Caudate nucleus (tissue), 63 donors: ENCODE measurements at places on chromosomes 4 and X.

DNA sequence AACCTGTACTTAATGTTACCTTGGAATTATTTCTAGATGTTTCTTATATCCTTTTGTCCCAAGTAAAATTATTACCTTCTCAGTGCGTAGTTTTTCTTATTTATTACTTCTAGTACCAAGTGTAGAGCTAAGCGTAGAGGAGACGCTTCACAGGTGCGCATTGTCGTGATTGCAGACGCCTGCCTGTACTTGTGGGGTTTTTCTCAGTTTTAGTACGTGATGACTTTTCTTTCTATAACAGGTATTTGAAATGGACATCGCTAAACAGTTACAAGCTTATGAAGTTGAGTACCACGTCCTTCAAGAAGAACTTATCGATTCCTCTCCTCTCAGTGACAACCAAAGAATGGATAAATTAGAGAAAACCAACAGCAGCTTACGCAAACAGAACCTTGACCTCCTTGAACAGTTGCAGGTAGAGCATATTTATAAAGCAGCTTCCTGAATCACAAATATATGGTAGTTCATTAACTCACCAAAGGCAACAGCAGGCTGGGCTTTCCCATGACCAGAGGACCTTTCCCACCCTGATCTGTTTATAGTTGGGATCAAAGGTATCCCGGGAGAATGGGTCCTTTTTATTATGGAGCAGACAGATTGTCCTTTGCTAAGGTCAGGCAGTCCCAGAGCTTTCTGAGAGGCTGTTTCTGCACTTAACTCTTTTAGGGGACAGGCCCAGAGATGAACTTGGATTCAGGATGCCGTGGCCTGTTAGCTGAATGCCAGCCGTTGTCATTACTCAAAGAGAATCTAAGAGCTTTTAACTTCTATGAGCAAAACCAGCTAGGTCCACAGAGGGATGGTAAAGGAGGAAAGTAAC is 172.9 kb downstream of the PTTG2 start:
- DNase-seq, result no peak

DNA sequence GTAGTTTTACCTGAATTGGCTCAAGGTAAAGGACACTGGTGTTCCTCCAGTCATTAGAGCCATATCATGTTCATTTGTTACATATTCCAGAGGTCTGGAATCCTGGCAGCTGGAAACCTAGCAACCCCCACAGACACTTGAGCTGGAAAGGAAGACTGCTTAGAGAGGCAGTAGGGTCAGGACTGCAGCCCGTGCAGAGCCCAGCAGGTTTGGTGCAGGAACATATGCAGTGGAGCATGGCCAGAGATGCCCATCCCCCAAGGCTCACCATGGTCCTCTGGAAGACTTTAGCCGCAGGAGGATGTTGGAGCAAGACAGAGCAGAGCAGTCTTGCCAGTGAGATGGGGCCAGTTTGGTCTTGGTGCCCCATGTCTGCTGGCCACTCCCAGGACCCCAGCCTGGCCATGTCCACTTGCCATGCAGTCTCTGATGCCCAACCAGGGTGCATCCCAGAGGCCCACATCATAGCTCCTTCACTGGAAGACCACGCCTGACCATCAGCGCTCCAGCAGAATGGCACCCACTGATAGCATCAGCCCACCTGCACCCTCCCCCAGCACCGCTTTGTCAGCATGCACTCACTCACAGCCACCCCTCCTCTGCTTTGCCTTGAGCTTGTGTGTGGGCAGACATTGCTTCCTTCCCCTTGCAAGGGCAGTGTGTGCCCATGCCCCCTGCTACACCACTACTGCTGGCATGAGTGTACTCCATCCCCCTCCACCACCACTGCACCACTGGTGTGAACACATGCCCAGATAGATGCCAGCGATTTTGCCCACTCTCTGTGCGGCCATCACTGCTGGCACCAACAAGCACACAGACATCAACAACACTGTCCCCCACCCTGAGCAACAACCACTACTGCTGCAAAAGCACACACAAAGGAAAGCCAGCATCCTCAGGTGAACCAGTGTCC is 190.3 kb upstream of the SPOCK3 start:
- DNase-seq, result no peak

DNA sequence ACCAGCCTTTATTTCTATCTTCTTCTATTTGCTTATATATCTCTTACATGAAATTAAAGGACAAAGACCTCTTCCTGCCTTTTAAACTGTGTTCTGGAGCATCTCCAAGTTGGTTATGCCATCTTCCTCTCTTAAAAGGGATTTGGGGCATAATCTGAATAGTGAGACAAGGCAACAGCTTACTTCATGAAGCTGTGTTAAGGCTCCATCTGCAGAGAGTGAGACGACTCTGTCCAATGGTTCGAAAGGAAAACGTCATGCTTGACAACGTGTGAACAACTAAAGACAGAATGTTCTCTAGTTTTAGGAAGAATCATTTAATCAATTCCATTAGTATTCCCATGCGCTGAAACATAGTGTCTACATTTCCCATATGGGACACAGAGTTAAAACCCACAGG is 59.4 kb downstream of the GPM6A start:
- DNase-seq, result no peak

- no peak for DNase-seq
Measured at GRCh38 chr4:137997496-137997895, 244.7 kb downstream of the SLC7A11 start.

- no peak for DNase-seq
Measured at GRCh38 chr4:82639971-82640370, 78.2 kb upstream of the TMEM150C start.

DNA sequence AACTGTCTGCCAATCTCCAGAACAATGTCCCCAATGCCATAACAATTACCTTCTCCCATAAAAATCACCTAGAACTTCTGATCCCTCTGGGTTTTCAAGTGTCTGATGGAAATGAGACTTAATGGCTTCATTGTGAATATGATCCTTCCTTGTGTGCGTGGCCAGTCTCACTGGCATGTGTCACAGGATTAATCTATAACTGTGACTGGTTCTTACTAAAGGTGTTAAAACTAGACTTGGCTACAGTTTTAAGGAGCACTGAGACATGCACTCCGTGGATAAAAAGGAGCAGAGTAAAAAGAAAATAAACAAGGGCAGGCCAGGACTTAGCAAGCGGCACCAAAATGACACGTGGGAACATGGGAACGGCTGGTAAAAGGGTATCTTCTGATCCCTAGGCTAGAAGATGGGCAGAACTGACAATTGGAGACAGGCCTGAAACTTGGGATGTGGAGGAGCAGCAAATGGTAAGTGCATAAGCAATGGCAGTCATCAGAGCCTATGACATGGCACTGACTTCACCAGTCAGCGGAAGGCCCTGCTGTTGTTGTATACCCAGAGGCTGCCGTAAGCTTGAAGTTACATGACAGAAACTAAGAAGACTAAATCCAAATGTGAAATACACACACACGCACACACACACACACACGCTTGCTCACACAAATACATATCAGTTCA is 256.6 kb upstream of the NOCT start:
- DNase-seq, result no peak

GRCh38 chr4:160319221-160319867 is 1216.5 kb downstream of the RAPGEF2 start:
- DNase-seq, result no peak

DNA sequence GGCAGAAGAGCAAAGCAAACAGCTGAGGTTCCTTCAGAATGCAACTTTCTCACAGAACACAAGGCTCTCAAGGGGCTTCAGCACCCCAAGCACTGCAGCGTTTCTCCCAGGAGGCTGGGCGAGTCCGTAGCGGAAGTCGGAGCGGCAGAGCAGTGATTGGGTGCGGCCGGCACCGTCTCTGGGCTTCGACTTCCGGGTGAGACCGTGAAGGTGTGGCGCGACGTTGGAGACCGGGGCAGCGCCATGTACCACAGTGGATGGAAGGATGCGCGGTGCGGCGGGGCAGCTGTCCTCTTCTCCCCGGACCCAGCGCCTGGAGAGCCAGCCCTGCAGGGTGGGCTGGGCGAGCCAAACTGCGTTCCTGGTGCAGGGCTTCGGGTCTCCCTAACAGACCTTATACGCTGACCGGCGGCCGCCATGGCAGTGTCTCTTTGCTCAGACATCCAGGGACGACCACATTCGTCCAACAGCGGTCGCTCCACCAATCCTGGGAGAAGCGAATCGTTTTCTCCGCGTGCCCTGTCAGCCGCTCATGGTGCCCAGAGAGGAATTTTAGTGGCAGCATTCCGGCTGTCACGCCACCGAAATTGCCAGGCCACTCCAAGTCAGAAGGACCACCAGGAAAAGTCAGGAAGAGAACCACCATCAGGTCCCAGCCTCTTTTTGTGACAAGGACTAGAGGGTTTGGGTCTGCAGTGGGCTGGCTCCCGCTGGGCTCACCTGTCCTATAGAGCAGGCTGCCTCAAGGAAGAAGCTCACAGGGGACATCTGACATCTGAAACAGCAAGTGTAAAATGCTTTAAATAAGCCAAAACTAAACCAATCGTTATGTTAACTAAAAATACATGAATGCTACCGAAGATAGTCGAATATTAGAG is 20.5 kb downstream of the TRIM61 start:
- DNase-seq, result peak; percentile 92

DNA sequence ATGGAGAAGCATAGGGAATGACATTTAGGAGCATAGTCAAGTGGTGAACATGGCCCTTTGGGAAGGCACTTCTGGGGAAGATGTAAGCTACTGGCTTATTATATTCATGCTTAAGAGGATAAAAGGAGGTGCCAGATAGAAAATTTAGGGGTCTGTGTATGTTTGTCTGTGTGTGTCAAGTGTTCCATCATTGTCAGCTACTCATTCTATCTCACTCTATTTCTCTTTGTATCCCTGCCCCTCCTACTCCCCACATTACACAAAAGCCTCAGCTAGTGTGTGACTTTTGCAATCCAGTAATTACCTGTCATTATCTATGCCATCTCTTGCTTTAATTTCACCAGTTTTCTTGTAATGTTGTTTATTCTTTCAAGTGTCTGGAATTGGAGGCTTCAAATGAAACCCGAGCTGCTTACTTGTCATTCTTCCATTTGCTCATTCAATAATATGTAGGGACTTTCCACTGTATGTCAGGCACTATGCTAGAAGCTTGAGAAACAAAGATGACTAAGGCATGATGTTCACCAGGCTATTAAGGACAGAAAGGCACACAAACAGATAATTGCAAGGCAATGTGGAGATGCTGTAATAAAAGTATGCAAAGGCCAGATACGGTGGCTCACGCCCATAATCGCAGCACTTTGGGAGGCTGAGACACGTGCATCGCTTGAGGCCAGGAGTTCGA is 229.8 kb upstream of the TEX13C start:
- DNase-seq, result no peak

- no peak for DNase-seq
Measured at GRCh38 chr4:139734201-139734874, 68.7 kb downstream of the MGST2 start.

- no peak for DNase-seq
Measured at GRCh38 chrX:30196322-30196721, 19.0 kb upstream of the MAGEB2 start.

DNA sequence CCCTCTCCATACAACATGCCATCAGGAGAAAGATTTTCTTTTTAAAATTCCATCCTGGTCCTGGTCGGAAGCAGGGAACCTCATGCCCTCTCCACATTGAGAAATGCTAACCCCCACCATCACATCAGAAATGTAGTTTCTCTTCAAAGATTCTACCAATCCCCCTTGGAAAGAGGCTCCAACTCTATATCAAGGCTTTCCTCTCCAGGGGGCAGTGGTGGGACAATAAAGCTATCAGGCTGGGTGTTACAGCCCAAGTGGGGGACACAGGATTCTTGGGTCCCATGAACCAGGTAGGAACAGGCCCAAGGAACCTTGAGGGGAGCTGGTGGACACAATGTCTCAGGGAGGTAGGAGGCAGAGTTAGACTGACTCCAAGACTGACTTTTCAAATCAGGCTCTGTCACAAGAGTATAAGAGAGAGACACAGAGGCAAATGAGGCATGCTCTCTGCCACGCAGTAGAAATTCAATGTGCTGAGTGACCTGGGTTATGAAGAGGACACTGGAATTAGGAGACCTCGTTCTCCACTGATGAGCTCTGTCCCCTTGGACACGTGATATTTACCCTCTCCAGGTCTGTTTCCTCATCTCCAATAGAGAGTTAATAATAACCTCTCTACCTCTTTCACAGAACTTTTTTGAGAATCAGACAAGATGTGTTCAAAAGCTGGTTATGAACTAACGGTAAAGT is 4.5 kb downstream of the GJB1 start:
- no peak for DNase-seq

DNA sequence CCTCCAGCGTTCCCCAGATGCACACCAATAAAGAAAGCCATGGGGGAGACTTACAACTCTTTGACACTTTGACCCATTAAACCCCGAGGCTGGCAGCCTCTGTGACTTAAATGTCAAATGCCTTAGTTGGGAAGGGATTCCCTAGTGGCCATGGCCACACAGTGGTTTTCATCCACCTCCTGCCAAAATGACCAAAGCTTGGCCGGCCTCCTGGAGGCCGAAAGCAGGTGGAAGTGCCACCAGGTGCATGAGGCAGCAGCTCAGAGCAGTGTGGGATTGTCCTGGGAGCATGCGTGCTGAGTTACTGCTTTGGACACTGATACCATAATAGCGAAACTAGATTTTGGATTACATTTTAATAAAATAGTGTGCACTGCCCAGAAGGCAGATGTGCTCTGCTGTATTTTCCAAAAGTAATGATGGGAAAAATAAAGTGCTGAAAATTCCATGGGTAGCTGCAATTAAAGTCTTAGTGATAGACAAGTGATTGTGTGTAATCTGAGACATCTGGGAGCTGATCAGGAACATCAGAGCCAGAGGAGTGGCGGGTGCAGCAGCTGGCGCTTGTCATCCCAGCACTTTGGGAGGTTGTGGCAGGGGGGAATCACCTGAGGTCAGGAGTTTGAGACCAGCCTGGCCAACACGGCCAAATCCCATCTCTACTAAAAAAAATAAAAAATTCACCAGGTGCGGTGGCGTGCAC is 39.8 kb upstream of the TADA2B start:
- DNase-seq, result no peak

DNA sequence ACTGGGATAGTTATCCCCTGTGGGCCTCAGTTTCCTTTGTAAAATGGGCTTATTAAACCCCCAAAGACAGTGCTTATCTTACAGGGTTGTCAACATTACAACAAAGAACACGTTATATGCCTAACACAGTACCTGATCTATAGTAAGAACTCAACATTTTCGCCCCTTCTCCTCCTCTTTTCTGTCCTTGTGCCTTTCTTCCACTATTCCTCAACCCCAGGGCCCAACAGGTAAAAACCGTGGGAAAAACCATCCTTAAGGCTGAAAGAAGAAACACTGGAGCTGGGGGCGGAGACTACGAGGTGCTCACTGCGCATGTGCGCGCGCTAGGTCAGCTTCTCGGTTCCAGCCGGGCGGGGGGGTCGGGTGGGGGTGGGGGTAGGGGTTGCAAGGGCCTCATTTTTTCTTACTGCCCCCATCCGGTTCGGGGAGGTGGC is 426 bp upstream of the XIAP start:
- peak; percentile 77 for DNase-seq

DNA sequence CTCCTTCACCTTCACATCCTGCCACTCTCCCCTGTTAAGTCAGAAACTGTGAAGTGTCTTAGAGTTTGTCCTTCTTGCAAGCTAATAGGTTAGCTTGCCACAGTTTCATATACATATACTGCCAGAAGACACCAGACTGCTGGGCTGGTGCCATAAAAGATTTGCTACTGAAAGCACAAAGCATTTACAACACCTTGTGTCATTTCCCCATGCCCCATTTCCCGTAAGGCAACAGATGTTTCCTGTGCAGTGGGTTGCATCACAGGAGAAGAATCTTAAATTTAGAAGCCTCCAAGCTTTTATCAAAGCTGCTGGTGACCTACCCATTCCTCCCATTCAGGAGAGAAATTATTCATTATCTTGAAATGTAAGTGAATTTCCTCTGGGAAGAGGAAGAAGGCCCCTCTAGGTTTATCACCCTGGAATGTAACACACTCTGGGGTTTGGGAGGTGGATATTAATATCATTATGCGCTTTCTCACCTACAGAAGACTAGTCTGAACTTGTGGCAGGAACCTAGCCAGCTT is 34.5 kb upstream of the RAB33B start:
- no peak for DNase-seq
